ENCODE measurements at places on chromosomes 11 and 22. TPM values are rescaled to one million over a fixed set of nuclear protein-coding genes. Genes with fewer than 3 reads are reported as not detected.

GRCh38 chr11:130706572-130706971, 209.7 kb downstream of the SNX19 start:
- no peak for DNase-seq

- peak; percentile 80 for DNase-seq
These were observed 20.4 kb downstream of the ZNRF3 start for GRCh38 chr22:28903729-28904128.

DNA sequence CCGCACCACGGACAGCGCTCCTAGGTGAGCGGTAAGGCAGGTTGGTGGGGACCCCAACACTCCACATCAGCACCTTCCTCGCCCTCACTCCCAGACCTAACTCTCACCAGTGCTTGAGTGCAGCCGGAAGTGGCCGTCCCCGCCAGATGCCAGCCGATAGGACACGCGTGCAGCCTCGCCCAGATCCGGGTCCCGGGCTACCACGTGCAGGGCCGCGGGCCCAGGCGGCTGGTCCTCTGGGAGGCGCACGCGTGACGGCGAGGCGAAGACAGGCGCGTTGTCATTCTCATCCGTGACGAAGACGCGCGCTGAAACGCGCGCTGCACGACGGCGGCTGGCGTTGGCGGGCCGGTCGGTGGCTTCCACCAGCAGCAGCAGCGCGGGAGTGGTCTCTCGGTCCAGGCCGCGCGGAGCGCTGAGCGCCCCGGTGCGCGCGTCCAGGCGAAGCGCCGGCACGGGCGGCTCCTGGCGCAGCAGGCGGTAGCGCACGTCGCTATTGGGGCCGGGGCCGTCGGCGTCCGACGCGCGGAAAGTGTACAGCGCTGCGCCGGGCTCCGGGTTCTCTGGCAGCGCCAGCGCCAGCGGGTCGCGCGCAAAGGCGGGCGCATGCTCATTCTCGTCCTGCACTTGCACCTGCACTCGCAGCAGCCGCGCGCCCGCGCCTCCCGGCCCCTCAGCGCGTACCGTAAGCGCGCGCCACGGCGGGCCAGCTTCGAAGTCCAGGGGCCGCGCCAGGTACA, 10.8 kb upstream of the TPP1 start:
- no peak for DNase-seq

DNA sequence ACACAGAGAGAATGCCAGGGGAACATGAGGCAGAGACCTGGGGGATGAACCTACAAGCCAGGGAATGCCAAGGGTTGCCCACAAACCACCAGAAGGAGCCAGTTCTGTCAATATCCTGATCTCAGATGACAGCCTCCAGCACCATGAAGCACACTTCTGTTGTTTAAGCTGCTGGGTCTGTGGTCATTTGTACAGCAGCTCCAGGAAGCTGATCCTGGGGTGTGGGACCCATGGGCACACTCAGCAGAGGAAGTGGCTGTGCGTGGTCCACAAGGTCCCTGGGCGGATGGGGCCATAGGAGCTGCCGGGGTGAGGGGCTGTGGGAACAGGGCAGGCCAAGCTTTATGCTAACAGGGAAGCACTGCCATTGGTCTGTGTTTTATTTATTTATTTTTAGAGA, 12.1 kb downstream of the PPM1F start:
- peak; percentile 71 for DNase-seq

DNA sequence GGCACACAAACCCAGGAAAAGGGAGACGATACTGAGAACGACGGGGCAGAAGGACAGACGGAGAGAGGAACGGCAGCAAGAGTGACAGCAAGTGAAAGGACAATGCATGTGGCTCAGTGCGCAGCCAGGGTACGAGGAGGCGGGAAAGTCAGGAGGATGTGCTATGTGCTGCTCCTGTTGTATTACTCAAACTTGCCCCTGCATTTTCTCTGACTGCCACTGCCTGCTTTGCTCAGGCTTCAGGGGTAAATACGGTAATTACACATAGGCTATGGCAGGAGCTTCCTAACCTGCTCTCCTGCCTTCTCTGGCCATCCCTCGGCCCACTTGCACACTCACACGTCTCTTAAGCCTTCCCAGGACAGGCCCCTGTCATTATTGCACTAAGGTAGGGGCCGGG, 94.8 kb downstream of the FEZ1 start:
- DNase-seq = no peak

- DNase-seq = no peak
These were observed 13.8 kb downstream of the TPST2 start for GRCh38 chr22:26576026-26576680.

- no peak for DNase-seq
These were observed 135.9 kb downstream of the FDX1 start for GRCh38 chr11:110565357-110566336.

DNA sequence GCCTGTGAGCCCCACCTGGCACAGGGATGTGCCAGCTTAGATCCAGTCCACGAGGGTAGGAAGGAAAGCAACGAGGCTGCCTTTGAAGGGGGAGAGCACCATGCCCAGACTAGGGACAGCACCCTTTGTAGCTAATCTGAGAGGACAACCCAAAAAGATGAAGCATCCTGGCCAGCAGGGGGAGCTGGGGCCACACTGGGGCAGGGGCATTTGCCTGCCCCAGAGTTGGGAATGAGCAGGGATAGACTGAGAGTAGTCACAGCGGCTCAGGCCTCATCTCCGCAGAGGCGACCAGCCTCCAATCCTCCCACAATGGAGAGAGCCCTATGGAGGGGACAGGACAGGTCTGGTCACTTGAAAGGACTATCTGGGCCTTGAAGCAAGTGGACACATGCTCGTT, 16.4 kb downstream of the LMO1 start:
- no peak for DNase-seq

- DNase-seq = peak; percentile 93
These were observed at the start of gene ZC3H12C for GRCh38 chr11:110092515-110093406. Gene ZC3H12C (plus strand): TSS chr11:110093392. CDS start chr11:110093412, 20 bp downstream.

DNA sequence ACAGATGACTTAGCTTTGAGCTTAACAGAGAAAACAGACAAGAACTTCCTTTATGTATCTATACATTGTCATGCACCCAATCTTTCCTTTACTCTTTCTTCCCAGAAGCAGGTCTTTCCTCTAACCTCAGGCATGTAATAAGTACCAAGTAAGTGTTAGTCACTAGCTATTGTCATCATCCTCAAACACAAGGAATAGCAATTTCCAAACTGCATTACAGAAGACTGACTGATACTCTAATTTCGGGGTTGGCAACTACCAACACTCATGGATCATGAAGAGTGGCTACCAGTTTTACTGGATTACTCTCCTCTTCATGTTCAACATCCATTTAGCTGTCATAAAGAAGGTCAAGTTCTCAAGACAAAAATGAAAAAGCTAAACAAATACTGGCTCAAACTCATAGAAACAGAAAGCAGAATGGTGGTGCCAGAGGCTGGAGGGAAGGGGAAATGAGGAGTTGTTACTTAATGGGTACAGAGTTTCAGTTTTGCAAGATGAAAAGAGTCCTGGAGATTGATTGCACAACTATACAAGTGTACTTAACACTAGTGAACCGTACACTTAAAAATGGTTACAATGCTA, 111.6 kb downstream of the SIK3 start:
- no peak for DNase-seq

DNA sequence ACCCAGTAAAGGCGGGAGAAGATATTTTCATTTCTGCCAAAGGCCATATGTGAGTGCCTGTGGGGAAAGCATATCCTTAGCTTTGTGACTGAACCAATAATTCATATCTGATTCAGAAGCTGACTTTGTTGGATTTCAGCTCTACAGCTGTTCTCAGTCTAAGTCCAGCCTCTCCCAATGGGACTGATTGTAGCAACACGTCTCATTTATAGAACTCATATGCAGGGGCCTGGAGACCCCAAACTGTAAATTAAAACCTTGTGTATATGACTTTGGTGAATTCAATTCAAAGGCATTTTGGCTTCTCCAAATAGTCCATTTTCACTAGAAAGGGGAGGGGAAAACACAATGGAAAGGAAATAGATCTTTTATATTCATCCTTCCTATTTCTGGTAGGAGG, 250.4 kb upstream of the SORL1-AS1 start:
- DNase-seq = no peak

DNA sequence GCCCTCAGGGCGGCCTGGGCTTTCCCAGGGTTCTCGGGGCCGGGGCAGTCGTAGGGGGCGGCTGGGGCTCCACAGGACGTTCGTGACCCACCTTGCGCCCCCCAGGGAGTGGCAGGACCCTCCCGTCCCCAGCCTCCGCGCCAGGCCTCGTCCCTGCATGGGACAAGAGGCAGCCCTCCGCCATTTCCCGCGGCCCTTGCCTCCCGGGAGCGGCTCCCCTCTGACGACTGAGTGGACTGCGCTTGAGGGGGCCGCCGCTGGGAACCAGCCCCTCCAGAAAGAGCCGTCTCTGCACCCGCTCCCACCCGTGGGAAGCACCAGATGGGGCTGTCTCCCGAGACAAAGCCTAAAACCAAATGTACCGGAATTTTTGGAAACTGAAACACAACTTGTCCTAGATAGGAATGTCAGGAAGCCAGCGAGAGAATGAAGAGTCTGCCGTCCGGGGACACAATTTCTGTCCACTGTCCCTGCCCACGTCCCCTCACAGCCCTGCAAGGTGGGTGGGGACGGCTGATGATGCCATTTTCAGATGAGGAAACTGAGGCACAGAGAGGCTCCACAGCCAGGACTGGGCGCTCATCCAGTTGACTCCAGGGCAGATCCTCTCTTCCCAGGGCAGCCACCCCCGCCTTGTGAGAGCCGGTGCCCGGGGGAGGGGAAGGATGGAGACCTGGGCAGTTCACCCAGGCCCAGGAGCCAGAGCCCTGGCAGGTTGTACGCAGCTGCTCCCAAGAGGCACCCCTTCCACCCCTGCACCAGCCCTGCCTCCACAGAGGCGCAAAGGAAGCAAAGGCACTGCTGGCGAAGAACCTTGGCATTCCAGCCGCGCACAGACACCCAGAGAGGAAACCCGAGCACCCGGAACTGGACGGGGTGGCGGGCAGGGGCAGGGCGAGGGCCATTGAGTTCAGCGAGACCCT, 18.1 kb upstream of the PICK1 start:
- DNase-seq = no peak

DNA sequence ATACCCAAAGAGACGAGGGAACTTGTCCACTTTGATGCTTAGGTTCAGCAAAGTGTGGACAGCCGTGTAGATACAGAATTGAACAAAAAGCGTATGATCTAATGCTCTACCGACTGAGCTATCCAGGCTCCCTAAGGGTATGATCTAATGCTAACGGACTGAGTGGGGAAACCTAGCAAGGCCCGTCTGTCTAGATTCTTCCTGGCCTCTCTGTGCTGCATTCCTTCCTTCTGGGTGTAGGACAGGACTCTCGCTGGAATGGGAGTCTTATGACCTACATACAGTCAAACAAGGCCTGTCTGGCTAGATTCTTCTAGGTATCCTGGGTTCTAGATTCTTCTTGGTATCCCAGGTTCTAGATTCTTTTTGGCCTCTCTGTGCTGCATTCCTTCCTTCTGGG, 8.4 kb upstream of the SLC15A3 start:
- DNase-seq = no peak

DNA sequence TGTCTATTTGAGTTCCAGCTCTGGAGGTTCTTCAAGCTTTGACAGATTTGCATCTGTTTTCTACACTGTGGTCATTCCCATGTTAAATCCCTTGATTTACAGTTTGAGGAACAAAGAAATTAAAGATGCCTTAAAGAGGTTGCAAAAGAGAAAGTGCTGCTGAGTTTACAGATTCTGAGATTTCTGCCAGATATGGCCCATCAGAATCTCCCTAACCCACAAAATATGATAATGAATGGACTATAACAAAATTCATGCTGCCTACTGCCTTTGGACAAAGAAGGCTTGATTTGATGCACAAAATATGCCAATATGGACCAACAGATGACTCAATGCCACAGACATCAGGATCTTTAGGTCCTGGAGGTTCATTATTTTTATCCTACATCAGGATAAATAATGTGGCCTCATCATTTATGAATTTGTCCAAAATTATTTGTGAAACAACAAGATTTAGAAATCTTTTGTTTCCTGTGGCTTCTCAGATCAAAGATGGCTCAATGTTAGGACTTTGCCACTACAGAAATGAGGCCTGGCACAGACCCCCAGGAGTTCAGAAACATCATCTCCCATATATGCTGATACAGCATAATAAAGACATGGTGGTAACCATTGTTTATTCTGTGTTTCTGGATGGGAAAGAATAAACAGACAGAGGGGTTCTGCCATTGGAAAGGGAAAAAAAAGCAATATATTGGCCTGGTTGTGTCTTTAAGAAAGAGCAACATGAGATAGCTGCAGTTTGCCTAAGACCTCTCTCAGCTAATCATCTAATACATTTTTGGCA, 6.7 kb downstream of the OR5AN1 start:
- no peak for DNase-seq

DNA sequence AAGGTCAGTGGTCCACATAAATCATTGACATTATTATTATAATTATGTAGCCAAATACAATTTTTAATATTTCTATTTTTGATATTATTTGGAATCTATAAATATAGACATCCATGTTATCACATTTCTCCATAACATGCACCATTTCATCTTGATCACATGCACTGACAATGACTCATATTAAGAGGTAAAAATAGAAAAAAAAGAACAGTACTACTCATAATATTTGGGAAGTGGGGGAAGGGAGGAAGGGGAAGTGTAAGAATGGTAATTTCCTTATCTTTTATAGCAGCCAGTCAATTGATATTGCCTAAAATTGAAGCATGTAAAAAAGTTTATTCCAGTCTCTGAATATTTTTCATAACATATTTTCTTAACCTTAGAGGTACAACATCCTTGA, 72.3 kb downstream of the ADM start:
- no peak for DNase-seq

GRCh38 chr11:75589933-75590332, 27.9 kb downstream of the SERPINH1 start:
- DNase-seq = no peak

DNA sequence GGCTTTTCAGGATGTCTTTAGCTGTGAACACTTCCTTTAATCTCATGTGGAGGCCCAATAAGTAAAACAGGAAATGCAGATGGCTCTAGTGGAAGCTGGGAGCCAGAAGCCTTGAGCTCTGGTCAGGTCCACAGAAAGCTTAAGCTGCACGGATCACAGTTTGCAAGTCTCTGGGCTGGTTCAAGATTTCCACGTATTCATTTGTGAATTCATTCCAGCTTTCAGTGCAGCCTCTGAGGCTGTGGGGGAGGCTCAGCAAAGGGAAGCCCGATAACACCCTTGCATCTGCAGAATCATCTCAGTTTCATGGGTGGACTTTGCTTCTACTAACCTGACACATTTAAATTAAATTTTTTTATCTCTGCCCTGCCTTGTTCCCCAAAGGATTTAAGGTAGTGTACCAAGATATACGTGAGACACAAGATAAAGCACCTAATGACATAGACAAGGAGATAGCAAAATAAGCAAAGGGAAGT, 65.6 kb downstream of the ISX start:
- no peak for DNase-seq

- no peak for DNase-seq
These were observed 90.6 kb downstream of the TSPAN18 start for GRCh38 chr11:44817207-44817949.

OR52K1 gene
- not detected for polyA plus RNA-seq

ACRV1 gene
- polyA plus RNA-seq = not detected

DDIAS gene
- 0.20 TPM for polyA plus RNA-seq

MAP6 gene
- 3.8 TPM for polyA plus RNA-seq

OR51A7 gene
- not detected for polyA plus RNA-seq

C11orf24 gene
- 28.7 TPM for polyA plus RNA-seq

TPH1 gene
- 0.11 TPM for polyA plus RNA-seq

ANKK1 gene
- polyA plus RNA-seq = 0.14 TPM

C11orf86 gene
- polyA plus RNA-seq = not detected

Data from right cardiac atrium (tissue), 5 donors.